ENCODE measurements at places on chromosomes 3 and 15.

GRCh38 chr3:77837456-77838025 is 797.6 kb downstream of the ROBO2 start:
- no peak for DNase-seq

DNA sequence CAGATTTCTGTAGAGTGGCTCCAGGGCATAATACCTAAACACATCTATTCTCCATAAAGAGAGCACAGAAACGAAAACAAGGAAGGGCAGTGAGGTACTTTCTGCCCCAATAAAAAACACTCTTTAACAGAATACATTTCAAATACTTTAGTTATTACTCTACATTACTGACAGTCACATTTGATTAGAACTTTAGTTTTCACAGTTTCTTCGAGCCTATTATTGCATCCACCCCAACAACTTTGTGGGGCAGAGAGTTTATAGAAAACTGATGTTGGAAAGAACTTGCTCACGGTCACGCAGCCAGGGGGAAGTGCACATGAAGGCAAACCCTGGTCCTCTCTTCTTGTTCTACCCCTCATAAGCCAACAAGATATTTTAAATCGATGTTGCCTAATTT is 9.0 kb downstream of the VPS39 start:
- no peak for DNase-seq

DNA sequence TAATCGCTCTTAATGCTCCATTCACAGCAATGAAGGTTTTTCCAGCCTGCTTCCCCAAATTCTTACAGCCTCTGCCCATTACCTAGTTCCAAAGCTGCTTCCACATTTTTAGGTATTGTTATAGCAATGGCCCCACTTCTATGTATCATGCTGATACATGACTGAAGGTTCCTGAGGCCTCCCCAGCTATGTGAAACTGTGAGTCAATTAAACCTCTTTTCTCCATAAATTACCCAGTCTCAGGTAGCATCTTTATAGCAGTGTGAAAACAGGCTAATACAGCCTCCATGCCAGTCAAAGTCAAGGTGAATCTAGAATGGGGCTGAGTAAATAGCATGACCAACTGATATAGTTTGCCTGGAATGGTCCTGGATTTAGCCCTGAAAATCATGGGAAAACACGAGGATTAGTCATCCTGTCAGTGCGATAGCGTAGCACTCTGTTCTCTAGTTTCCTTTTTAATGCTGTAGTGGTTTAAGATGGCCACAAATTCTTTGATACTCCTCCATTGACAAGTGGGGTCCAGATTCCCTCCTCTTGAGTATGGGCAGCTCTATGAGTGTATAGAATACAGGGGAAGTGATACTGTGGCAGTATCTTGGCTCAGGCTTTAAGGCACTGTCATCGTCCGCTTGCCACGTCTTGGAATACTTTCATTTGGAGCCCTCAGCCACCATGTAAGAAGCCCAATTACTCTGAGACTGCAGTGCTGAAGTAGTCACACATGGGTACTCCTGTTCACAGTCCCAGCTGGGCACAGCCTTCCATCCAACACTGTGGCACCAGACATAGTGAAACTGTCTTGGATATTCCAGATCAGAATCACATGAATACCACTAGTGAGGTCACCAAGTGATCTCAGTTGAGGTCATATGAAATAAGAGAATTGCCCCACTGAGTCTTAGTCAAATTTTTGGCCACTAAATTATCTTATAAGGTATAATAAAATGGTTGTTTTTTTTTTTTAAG is 94.0 kb upstream of the PLCL2 start:
- DNase-seq, result no peak

DNA sequence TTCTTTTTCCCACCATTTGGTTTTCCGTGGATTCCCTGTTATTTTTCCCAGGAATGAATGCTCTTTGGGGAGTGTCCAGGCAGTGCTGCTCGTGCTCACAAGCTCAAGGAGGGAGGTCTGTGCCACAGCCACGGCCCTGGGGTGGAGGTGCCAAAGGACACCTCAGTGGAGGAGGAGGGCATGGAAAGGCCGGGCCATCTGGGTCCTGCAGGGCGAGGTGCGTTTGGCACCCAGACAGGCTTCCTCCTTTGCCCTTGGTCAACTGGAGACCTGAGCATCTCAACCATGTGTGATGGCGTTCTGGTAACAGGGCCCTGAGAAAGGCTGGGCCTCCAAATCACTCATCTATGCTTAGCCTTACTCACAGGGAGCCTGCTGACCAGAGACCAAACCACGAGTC is 25.4 kb downstream of the KY start:
- DNase-seq, result no peak

DNA sequence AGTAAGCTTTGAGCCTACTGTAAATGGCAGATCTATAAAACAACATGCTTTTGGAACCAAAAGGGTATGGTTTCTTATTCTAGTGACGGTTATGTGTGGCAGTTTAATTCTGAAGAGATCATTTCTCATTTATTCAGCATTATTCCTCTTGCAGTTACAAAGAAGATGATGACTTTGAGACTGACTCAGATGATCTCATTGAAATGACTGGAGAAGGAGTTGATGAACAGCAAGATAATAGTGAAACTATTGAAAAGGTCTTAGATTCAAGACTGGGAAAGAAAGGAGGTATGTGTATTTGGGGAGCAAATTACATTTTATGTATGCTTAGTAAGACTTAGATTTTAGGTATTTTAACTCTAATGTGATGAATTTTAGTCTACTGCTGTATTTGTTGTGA is 41.5 kb downstream of the CHD2 start:
- DNase-seq, result no peak

GRCh38 chr15:35496585-35496984 is 49.4 kb downstream of the DPH6 start:
- no peak for DNase-seq

GRCh38 chr15:74050556-74051234 is 31.7 kb downstream of the GOLGA6A start:
- DNase-seq, result no peak

DNA sequence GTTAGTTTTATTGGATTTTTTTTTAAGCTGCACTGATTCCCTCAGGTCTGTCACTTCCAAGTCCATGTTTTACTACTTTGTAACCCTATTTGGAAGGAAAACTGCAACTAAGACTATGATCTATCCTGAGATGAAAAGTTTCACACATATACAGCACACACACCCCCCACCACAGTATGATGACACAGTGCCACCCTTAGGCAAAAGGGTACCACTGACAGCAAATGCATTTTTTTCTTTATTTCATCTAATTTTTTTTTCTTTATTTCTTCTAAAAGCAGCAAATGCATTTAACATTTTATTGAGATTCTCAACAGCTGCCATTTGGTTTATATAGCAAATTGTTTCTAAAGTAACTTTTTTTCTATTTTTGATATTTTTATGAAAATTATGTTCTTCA is 21.2 kb downstream of the NGRN start:
- DNase-seq, result no peak

DNA sequence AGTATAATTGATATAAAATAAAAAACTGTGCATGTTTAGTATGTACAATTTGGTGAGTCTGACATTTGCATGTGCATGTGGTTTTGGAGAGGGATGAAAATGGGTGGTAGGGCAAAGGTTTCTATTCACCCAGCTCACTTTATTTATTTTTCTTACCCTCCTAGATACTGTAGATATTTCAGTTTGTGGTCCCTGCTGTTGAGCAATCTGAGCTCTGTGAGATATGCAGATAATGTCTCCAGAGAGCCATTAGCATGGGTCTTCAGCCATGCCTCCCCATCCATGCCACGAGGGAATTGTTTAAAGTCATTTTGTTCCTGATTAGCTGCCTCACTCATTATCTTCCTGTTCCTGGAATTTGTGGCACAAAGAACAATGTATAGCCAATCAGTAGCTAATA is 44.4 kb upstream of the B3GALNT1 start:
- DNase-seq, result no peak

- no peak for DNase-seq
Observed at GRCh38 chr15:82709081-82709420, 624 bp downstream of the AP3B2 start.

DNA sequence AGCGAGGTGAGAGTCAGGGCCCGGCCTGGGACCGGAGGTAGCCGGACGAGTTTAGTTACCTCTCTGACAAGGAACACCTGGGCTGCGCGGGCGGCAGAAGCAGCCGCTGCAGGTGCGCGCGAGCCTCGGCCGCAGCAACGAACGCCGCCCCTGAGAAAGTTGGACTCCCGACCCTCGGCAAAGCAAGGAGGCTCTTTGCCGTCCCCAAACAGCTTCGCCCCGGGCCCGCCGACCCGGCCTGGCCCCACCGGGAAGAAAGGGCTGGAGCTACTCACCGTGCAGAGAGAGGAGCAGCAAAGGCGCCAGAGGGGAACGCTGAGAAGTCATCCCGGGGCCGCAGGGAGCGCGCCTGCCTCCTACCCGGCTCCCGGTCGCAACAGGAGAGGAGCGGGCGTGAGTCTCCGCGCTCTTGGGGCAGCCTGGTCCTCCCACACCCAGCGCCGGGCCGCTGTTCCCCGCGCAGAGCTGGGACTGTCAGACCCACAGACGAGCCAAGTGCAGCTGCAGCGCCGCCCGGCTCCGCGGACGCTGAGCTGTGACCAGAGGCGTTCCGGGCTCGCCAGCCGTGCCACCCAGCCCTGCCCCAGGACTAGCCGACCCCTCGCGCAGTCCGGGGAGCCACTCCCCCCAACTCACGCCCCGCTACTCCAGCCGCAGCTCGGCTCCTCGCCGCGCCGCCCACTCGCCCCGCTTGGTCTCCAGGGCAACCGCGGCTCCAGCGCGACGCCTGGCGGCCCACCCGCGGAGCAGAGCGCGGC is at the start of gene IGSF11:
TSS of gene IGSF11 (minus strand) at position 591 of the 758 bp plus-strand sequence. CDS start at position 327, 264 bp downstream.
- peak; percentile 10 for DNase-seq

GRCh38 chr3:39124876-39125840 is 17.7 kb downstream of the TTC21A start:
- no peak for DNase-seq

DNA sequence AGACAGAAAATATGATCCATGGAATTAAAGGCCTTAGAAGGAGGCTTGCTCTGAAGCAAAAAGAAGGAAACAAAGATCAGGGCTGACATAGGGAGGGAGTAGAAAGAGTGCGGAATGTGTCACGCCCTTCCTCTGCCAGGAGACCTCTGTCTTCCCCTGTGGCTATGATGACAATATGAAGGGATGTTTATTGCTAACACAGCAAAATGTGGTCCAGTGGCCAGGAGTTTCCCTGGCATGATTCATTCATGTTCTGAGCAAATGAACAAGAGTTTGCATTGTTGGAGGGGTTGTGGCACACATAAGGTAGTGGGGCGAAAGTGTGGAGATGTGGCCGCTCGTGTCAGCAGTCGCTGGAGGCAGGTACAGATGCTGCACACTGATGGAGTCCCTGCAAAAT is 169.4 kb downstream of the SHQ1 start:
- DNase-seq, result no peak

GRCh38 chr15:53397041-53397616 is 362.3 kb downstream of the WDR72 start:
- no peak for DNase-seq

- DNase-seq, result no peak
Observed at GRCh38 chr3:75035146-75035545, 420.7 kb upstream of the CNTN3 start.

DNA sequence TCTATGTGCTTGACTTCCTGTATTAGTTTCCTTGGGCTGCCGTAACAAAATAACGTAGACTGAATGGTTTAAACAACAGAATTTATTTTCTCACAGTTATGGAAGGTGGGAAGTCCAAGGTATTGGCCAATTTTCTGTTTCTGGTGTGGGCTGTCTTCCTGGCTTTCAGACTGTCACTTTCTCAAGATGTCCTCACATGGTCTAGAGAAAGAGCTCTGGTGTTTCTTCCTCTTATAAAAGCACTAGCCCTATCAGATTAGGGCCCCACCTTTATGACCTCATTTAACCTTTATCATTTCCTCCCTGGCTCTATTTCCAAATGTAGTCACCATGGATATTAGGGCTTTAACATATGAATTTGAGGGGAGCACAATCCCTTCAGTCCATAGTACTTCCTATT is 54.6 kb downstream of the SPRED1 start:
- no peak for DNase-seq

- DNase-seq, result no peak
Observed at GRCh38 chr3:158381262-158381868, 189.6 kb upstream of the MLF1 start.

- no peak for DNase-seq
Observed at GRCh38 chr3:87173776-87174175, 53.3 kb upstream of the CHMP2B start.

DNA sequence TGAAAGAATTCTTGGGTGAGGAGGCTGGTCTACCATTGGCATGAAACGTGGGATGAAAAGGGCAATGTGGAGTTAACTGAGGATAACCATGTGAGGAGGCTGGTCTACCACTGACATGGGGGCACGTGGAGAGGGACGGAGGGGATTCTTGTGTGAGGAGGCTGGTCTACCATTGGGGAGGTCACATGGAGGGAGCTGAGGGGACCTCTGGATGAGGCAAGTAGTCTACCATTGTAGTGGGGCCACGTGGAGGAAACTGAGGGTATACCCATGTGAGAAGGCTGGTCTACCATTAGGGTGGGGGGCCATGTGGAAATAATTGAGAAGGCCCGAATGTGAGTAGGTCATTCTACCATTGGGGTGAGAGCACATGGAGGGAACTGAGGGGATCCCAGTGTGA is 154.1 kb downstream of the FBLN2 start:
- no peak for DNase-seq

DNA sequence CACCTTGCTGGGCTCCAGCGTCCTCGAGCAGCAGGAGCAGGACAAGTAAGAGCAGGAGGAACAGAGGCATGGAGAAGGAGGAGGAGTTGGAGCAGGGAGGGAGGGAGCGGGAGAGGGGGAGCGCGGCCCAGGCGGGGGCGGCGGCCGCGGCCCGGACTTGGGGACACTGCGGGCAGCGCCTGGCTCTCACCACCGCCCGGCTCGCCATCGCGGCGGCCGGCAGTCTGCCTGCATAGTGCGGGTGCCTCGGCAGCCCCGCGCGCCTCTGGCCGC is 440 bp downstream of the DCBLD2 start:
- DNase-seq, result no peak

DNA sequence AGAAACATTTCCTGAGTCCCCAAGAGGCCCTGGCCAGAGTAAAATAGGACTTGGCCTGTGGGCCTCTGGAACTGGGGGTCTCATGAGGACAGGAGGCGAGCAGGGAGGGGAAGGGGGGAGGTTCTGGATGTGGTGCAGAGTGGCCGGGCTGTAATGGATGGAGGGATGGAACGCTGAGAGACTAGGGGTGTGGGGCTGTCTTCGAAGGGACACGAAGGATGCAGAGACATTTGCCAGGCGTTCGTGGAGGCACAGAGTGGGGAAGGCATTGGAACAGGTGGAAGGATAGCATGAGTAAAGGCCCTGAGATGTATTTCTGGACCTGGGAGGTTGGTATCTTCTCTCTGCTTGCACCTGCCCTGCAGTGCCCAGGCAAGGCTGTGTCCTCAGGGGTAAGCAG is 2.1 kb upstream of the LCTL start:
- DNase-seq, result no peak

- no peak for DNase-seq
Observed at GRCh38 chr15:40372981-40373380, 9.5 kb upstream of the KNSTRN start.

DNA sequence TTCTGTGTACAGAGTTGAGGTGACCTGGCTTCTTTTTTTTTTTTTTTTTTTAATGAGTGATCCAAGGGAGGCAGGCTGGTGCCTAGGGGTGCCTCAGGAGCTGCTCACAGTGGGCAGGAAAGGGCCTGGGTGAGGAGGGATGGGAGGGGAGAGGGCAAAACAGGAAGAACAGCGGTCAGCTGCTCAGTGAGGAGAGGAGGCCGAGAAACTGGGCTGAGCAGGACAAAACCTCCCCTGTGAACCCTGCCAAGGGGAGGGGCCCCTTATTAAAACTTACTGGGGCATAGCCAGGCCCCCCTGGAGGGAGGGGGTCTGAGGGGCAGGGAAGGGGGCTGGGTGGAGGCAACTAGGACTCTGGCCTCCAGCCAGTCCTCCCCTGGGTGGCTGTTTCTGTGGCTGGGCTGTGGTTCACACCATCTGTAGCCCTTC is 3.5 kb downstream of the PLEKHO2 start:
- no peak for DNase-seq

- DNase-seq, result no peak
Observed at GRCh38 chr3:154898443-154898842, 181.7 kb upstream of the MME start.
